Hematopoietic multipotent progenitor cell treated with erythropoietin and hydrocortisone succinate and interleukin-3 and kit ligand, for 15 days (in vitro differentiated cells): ENCODE measurements at places on chromosomes 13 and 19.
A peak's percentile ranks its signal among the peaks of the same experiment; 100 is the strongest.

DNA sequence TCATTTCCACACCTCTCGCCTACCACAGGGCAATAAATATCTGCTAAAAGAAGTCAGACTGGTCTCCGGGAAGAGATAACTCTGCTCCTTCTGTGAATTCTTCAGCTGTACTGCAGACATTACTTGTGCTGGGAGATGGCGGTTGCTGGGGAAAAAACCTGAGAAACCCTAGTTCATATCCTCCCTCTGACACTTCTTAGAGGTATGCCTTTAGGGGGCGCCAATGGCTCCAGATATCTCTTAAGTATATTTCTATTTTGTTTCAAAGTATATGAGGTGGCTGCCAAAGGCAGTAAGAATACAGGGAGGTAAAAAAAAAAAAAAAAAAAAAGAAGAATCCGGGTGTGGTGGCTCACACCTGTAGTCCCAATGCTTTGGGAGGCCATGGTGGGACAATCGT is 175.2 kb downstream of the PAN3 start:
- DNase-seq, result no peak

DNA sequence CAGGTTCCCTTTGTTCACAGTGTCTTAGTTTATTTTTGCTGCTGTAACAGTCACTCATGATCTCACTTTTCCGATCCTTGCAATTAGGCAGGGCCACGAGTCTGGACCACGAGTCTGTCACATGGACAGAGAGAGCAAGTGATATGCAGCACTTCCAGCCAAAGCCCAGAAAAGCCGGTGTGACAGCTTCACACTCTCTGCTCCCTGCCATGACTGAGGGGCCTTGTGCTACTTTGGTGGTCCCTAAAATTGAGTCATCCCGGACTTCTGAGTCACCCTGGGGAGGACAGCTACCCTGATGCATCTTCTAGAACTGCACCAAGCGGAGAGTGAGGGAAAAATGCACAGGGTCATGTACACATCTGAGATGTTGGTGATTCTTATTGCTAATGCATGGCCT is 179.6 kb downstream of the EFNB2 start:
- DNase-seq, result no peak

- no peak for DNase-seq
These were observed 10.1 kb upstream of the PRKD2 start for GRCh38 chr19:46726971-46727501.

DNA sequence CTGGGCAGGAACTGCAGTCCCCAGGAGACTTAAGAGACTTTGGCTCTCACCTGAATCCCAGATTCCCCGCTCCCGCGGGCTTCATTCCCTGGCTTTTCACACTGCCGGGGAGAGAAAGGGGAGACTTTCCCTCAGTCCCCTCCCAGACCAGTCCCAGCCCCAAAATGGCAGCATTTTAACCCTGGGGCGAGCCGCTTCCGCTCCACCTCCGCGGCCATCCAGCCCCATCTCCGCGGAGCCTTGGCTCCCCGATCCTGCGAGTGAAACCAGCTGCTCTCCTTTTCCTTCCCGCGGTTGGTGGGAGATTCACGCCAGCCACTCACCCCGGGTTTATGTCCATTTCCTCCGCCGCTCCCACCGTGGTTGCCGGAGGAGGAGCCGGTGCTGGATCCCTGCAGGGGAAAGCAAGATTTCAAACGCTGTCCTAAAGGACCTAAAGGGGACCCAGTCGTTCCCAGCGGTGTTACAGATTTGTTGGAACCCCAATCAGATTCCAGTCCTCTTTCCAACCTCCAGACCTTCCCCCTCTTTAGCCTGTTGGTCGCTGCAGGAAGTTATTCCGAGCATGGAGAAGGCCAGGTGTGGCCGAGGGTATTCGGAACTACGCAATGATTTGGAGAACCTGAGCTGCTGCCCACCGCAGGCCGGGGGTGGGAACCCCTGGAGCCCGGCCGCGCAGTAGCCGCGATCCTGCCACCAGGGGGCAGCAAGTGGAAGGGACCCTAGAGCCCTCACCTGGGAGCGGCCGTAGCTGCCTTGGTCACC is 3.4 kb downstream of the DMKN start:
- DNase-seq, result peak; percentile 65

- no peak for DNase-seq
These were observed 74.1 kb upstream of the MCF2L start for GRCh38 chr13:112894673-112895481.

- peak; percentile 18 for DNase-seq
These were observed 6.1 kb upstream of the IFNL4 start for GRCh38 chr19:39254531-39255345.

- DNase-seq, result no peak
These were observed 5.4 kb upstream of the PLAUR start for GRCh38 chr19:43675269-43675879.

GRCh38 chr19:29880498-29881081 is 61.4 kb upstream of the URI1 start:
- DNase-seq, result no peak

- no peak for DNase-seq
These were observed 79.7 kb downstream of the LMO7 start for GRCh38 chr13:75715601-75716523.
